ENCODE measurements at places on chromosomes 2 and 18.

- no peak for DNase-seq
Observed at GRCh38 chr2:226256237-226256636, 543.4 kb downstream of the IRS1 start.

GRCh38 chr18:24019641-24020331 is 5.2 kb downstream of the TTC39C start:
- DNase-seq = no peak

- DNase-seq = no peak
Observed at GRCh38 chr2:147122944-147123343, 721.9 kb upstream of the ACVR2A start.

DNA sequence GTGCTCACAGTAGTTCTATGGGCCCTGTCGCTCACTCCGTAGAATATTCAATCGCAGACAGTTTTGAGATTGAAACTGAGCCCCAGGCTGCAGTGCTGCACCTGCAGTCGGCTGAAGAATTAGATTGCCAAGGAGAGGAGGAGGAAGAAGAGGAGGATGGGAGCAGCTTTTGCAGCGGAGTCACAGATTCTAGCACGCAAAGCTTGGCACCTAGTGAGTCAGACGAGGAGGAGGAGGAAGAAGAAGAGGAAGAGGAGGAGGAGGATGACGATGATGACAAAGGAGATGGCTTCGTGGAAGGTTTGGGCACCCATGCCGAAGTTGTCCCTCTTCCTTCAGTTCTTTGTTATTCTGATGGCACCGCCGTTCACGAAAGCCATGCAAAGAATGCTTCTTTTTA is 115.2 kb downstream of the GALNT3 start:
- no peak for DNase-seq

- DNase-seq = no peak
Observed at GRCh38 chr18:49673281-49673680, 111.4 kb downstream of the LIPG start.

DNA sequence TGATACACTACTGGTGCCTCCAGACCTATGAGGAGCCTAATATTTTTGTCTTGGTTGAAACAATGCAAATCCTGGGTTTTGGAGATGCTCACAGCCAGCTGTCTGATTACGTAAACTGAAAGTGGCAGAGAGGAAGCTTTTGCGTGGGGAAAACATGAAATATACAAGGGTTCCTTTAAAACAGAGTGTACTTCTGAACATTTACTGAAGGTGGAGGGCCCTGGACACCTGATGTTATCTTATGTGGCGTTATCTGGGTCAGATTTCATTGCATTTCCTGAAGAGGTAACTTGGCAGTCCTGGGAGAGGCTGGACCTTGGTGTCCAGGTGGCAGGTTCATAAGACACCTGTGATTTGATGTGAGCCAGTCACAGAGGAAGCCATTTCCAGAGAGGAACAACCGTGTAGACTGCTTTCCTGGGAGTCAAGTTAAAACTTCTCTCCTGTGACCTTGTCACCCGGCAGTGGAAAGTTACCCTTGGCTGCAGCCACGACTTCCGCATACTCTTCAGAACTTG is 105.0 kb downstream of the NEDD4L start:
- DNase-seq = no peak

DNA sequence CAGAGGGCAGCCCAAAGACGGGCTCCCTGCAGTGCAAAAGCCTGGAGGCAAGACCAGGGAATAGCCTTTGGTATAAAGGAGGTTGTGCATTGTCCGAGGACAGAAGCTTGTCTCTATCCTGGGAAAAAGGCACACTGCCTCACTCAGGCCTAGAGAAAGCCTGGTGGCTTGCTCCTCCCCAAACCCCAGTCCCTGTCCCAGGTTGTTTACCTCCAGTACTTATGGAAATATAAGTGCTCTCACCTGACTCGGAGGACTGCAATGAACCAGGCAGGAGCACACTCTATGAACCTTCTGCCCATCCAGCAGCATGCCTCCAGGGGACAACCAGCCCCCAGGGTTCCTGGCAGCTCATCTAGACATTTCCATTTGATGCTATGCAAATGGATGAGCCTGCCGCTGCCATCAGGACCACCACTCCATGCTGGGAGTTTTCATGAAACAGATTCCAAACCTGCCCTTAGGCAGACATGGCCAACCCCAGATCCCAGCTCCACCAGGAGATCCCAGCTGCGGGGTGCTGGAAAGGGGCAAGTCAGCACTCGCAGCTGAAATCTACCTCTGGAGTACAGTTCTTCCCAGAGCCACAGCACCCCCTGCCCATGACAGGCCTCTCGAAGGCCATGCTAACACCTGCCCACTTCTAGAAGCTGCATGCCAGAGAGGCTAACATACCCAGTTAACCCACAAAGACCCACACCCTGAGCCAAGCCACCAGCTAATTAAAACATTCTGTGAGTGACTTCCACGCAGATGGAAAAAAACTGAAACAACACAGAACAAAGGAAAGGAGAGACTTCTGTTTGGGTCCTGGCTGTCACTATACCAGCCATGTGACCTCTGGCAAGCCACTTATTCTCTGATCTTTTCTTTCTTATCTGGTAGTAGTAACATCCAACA is 101.7 kb downstream of the TTC32 start:
- DNase-seq = no peak

DNA sequence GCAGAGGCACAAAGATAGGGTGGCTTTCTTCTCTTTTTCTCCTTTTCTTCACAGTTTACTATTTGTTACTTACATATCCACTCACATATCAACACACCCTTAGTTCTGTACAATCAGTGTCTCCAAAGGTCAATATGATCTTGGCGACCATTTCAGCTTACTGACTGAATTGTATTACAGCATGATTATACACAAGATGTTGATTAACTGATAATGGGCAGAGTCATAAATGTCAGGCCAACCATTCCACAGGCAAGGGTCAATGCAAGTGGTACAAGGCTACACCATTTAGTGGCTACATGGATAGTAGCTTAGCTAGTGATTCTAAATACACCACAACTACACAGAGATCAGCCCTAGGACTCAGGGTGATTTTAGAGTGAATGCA is 20.4 kb upstream of the SP3 start:
- DNase-seq = no peak

DNA sequence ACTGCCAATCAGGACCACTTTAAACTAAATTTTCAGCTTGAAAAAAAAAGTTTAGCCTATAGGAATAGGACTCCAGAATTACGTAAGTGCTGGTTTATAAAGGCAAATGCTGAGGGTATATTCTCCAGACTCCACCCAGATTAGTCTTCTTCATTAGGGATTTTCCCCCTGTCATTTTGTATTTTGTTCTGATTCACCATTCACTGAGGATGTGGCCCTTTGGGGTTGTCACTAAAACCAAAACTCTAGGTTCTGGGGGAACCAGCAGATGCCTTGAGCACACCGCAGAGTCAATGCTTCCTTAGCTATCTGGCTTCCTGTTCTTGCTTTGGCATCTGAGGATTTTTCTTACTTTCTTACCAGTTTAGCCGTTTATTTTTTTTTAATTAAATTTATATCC is 10.5 kb downstream of the SCYGR4 start:
- no peak for DNase-seq

- DNase-seq = no peak
Observed at GRCh38 chr18:34400834-34401233, 176.1 kb upstream of the NOL4 start.

- DNase-seq = no peak
Observed at GRCh38 chr2:8039732-8040131, 642.1 kb upstream of the ID2 start.

- DNase-seq = peak; percentile 60
Observed at GRCh38 chr2:97697252-97698235, 15.8 kb upstream of the ZAP70 start.

DNA sequence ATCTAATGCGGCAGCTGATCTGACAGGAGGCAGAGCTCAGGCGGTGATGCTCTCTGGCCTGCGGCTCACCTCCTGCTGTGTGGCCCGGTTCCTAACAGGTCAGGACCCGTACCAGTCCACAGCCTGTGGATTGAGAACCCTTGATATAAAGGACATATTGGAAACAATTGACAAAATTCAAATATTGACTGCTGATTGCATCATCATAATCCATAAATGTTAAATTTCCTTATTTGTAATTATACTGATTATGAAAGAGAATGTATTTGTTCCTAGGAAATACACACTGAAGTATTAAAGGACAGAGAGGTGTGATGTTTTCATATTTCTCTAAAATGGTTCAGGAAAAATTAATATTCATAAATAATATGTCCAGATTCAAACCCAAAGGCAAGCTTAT is 63.8 kb upstream of the SRD5A2 start:
- DNase-seq = no peak

DNA sequence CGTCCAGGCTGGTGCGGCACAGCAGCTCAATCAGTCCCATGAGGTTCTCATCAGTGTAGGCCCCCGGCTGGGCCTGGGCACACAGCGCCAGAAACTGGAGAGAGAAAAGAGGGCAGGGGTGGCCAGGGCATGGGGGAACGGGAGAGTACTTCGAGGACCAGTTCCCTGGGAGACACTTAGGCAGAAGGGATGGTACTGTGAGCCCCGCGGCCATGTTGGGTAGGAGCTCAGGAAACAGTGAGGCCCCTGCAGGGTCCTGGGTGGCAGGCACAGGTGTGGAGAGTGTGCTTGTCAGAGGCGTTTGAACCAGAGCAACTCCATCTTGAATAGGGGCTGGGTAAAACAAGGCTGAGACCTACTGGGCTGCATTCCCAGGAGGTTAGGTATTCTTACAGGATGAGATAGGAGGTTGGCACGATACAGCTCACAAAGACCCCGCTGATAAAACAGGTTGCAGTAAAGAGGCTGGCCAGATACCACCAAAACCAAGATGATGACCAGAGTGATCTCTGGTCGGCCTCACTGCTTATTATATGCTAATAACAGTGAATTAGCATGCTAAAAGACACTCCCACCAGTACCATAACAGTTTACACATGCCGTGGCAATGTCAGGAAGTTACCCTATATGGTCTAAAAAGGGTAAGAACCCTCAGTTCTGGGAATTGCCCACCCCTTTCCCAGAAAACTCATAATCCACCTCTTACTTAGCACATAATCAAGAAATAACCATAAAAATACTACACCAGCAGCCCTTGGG is 51.9 kb upstream of the SEMA4C start:
- no peak for DNase-seq

DNA sequence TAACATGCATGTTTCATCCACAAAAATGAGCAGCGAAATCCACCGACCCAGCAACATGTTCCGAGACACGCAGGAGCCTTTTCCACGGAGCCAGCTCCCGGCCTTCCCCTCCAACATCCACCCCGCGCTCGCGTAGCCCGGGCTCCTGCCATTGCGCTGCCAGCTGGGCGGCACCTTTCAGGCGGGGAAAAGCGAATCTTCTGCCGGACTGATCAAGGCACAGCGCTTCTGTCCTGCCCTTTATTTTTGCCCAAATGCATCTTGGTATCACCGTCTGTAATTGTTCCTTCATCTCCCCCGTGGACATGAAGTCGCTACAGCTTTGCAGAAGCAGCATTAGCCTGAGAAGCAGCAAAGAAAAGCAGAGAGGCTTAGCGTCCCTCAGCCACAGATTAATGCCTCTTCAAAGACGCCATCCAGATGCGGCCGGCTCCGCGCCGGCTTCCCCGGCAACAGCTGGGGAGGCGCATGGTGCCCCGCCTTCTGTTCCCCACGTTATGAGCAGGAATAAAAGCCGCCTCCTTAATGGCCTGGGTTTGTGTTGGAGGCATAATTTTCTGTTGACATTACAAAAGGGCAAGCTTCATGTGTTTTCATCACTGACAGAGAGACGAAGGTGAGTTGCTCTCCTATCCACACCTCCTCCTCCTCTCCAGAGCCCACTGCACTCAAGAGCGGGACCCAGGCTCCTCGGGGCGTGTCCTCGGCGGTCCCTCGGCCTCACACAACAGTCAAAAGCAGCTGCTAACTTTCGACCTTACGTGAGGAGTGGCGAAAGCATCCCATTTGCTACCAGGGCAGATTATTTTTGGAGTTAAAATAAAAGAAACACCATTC is 122.1 kb upstream of the SALL3 start:
- no peak for DNase-seq

GRCh38 chr2:235293061-235293460 is 200.8 kb upstream of the AGAP1 start:
- DNase-seq = no peak

DNA sequence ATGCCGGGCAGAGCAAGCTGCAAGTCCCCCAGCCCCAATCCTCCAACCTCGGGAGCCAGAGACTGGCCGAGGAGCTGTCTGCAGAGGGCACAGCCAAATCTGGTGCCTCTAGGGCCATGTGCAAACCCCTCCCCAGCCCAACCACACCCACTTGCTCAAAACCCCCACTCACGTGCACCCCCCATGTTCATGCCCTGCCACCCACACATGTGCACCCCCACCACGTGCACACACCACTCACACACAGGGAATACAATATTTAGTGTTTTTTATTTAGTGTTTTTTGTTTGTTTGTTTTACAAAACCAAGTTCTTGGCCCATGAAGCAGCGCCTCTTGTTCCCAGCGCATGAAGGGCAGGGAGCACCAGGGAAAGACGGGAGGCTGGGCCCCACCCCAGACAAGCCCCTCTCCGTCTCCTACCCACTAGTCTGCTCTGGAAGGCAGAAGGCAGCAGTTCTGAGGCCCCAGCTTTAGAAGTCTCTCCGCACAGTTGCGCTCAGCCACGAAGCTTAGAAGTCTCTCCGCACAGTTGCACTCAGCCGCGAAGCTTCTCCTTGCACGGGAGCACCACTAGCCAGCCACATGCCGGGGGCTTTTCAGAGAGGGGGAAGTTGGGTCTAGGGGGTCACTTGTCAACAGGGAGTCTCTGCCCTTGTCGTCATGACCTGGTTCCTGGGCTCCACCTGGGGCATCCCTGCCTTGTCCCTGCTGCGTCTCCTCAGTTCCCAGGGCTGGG is 276.1 kb upstream of the HDAC4 start:
- DNase-seq = no peak

DNA sequence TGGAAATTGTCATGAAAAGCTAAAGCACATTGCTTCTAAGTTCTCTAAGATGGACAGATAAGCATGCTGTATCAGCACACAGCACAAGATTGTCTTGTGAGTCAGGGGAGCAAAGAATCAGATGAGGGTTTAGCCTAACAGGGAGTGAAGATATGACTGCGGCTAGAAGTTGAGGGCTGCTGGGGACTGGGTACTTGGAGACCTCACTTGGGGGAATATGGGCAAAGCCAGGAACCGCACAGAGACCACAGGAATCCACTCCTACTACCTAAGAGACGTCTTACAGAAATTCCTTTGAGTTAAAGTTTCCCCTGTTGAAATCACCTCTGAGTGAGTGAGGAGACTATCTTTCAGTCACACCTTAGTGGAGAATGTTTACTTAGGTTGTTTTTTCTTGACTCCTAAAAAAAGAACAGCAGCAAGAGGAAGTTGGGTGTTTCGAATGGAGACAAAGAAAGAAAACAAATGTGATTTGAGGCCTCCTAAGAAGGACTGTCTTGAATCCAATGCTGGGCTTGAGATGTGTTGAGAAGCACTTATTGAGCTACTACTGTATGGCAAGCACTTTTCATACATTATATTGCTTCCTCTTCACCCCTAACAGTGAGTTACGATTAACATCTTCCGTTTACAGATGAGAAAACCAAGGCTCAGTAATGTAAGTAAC is 100.7 kb downstream of the ANKRD44 start:
- DNase-seq = no peak

All from NCI-H1092 (cell line).